ENCODE measurements at places on chromosomes 16 and 17.

GRCh38 chr17:76293106-76293505, 15.0 kb downstream of the QRICH2 start:
- no peak for DNase-seq

- no peak for DNase-seq
Observed at GRCh38 chr16:1789643-1790045, 3.9 kb downstream of the IGFALS start.

DNA sequence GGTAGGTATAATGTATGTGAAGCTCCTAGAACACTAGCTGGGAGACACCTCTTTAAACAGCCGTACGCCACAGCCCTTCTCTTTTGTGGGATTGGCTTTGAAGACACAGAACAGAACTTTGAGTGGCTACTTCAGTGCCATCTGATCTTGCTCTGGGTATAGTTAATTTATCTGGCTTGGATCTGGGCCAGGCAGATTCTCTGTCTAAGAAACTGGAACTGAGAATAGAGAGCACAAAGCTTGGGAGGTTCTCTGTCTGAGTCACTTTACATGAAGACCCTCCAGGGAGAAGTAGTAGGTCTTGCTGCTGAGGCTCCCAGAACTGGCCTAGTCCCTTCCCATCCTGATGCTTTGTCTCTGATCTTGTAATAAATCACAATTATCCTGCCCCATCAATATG, 721.0 kb upstream of the KIF2B start:
- no peak for DNase-seq

DNA sequence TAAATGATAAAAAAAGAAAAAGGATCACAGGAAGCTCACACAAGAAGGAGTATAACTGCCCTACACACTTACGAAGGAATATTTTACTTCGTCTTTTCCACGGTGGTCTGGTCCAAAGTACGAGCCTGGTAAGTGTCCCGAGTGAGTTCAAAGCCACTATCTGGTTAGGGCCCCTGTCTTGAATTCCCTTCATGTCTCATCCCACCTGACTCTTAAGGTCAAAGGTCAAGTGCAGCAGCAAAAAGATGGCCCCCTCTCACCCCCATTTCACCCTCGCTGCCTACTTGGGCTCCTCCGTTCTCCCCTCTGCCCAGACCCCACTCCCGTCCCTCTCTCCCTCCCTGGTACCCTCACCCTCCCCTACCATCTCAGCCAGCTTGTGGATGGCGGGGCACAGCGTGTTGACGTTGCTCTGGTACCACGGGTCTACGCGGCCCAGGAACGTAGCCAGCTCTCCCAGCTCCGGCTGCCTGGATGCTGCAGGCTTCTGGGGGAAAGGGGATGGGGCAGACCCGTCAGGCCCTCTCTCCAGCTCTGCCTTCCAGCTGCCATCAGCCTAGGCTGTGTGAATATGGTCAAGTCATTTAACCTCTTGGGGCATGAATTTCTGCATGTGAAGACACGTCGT, 27.8 kb upstream of the MFSD6L start:
- no peak for DNase-seq

GRCh38 chr17:74063439-74063838, 140.0 kb upstream of the RPL38 start:
- no peak for DNase-seq

- DNase-seq: no peak
Observed at GRCh38 chr16:81752225-81752875, 26.7 kb upstream of the PLCG2 start.

- DNase-seq: no peak
Observed at GRCh38 chr17:73533781-73534180, 110.5 kb downstream of the SDK2 start.

DNA sequence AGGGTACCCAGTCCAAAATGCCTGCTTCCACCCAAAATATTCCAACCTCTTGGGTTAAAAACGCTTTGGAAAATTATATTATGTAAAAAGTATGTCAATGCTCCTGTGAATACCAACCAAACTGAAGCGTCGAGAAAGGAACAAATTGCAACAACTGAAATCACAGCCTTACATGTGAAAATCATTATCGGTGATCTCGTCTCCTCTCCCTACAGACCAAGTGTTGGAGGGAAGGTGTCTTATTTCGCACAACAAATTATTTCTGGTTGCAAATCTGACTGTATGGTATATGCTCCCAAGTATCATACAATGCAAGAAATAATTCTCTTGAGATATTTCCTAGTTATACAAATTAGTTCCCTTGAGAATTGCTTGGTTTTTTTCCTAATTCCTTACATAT, 89.3 kb upstream of the CDYL2 start:
- no peak for DNase-seq

DNA sequence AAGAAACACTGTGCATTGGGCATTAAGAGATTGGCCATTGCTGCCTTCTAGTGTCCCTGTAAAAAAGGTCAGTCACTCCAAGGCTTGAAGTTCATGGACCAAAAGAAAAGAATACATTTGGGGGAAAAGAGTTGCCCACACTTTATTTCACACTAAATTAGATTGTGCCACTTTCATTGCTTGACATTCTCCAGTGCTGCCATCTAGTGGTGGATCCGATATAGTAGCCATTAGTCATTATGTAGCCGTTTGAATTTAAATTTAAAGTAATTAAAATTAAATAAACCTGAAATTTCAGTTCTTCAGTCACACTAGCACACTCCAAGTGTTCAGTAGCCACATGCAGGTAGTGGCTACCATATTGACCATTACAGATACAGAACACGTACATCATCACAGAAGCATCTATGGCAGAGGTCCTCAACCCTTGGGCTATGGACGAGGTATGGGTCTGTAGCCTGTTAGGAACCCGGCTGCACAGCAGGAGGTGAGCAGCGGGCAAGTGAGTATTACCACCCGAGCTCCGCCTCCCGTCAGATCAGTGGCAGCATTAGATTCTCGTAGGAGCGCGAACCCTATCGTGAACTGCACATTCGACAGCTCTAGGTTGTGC, 21.9 kb upstream of the CDH5 start:
- DNase-seq: peak; percentile 42

DNA sequence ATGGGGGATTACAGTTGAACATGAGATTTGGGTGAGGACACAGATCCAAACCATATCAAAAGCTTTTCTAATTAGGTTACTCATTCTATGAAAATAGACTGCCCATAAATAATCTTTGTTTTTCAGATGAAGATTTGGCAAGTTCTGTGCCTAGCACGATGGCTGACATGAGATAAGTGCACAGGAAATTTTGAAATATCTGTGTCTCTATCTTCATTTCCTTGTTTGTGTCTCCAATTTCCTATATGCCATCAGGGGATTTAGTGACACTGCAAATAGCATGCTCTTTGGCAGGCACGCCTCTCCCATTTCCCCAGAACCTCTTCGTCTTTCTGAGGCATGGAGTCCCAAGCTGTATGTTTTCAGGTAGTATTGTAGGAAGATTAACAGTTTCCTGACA, 544.6 kb downstream of the CDH13 start:
- no peak for DNase-seq

- DNase-seq: peak; percentile 41
Observed at GRCh38 chr16:727291-727977, 528 bp downstream of the HAGHL start.

- no peak for DNase-seq
Observed at GRCh38 chr16:87498324-87499188, 5.7 kb upstream of the ZCCHC14 start.

DNA sequence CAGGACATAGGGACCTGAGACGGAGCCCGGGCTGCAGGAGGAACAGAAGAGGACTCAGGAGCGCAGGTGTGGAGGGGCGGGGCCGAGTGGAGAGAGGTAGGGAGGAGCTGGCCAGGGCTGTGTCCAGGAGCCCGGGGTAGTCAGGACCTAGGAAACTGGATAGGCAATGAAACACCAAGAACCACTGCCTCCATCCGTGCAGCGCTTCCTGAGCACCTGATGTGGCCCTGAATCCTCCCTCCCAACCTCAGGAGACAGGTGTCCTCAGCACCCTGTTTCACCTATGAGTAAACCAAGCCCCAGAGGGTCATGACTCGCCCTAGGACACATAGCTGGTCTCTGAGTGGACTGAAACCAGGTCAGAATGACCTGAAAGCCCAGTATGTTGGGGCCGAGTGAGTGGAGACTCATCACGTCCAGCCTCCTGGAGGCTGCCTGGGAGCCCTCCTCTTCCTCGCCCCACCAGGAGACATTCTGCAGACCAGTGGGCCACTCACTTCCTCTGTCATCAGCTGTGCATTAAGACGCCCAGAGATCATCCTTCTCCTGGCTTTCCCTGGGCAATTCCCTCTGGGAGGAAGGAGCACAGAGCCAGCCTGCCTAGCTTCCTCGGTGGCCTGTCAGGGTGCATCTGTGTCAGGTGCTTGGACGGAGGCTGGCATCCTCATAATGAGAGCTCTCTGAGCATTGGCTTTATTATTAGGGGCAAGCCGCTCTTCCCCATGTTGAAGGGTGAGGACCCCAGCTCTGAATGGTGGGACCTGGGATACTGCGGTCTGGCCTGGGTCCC, 72.8 kb downstream of the SCNN1B start:
- DNase-seq: no peak

DNA sequence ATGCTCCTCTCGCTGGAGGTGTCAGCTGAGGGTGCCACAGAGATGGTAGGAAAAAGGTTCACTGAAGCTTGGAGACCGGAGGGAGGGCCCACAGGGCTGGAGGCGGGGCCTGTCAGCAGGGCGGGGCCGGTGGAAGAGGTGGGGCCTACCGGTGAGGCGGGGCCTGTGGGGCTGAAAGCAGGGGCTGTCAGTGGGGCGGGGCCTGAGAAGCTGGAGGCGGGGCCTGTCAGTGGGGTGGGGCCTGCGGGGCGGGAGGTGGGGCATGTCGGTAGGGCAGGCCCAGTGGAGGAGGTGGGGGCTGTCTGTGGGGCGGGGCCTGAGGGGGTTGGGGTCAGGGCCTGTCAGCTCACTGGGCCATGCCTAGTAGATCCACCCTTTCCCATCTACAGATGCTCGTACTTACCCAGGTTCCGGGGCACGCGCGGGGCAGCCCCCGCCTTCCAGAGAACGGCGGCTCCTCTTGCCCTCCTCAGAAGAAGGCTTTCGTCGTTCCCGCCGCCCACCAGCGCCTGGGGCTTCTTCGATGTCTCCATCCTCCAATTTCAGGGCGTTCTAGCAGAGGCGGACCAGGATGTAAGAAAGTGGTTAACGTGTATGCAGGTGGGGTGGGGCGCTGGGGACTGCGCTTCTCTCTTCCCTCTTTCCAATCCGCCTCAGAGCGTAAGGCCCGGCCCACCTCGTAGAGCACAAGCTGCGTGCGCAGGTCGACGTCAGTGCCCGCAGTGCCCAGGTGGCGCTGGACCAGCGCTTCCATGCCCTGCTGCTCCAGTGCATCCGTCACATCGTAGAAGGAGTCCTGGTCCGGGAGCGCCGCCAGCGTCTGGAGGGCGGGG, 9.8 kb downstream of the TMEM208 start:
- peak; percentile 38 for DNase-seq

DNA sequence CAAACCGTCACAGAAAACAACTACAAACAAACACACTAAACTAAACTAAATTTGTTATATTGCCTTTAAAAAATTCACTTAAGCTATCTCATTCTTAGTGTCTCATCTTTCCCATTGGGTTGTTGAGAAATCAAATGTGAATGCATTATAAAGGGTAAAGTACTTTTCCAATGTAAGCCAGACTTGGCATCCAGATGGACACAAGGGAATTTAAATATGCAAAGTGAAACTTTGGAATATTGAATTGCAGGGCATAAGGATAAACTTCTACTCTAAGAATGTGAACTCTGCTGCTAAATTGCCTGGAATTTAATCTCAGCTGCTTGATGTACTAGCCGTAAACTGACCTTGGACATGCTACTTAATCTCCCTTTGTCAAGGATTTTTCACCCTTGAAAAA, 1554.6 kb downstream of the CDH8 start:
- no peak for DNase-seq

DNA sequence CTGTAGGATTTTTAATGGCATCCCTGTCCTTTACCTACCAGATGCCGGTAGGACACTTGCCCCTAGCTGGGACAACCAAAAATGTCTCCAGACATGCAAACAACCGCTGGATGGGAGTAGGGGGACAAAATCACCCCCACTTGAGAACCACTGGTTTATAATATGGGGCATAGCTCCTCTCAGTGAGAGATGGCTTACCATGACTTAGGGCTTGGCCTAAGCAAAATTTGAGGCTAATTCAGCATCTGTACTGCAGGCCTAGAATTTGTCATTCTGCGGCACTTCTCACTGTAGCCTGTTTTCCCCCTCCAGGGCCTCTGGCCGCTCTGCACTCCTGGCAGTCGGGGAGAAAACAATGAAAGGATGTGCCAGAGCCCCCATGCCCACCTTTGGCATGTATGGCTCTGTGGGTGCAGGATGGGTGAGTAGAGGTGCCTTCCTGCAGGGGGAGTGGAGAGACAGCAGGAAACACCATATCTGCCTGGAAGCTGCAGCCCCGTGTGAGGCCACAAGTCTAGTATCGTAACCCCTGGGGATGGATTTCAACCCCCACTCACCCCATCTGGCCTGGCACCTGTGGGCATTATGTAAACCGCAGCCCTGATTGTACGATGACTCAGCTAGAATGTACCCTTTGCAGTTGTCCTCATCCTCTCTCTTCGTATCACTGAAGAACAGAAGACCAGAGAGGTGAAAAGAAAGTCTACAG, 268.1 kb downstream of the SOX9 start:
- no peak for DNase-seq

DNA sequence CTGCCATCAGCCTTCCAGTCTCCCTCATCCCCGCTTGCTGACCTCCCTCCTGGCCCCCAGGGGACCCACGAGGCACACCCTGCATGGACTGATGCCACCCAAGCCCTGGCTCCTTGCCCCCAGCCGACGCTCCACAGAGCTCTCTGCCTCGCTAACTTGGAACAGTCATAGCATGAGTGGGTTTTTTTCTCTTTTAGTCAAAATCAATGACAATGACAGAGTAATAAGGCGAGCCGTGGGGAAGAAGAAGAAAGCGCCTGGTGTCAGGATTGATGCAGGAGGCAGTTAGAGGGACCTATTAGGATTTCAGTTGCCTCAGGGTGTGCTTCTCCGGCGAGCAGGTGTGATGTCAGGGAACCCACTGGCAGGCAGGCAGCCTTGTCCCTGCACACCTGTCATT, 176.3 kb upstream of the TNRC6C start:
- no peak for DNase-seq

- DNase-seq: no peak
Observed at GRCh38 chr17:75091855-75092327, 4.1 kb downstream of the SLC16A5 start.

DNA sequence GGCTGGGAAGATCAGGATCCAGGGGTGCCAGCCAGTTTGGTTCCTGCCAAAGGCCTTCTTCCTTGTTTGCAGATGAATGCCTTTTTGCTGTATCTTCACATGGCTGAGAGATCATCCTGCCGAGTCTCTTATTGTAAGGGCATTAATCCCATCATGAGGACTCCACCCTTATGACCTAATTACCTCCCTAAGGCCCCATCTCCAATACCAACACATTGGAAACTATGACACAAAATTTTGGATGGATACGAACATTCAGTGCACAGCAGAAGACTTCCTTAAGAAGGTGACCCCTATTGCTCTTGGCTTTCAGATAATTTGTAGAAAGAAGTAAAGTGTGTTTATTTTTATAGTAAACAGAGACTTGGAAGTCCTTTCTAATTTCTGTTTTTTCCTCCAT, 1164.7 kb upstream of the CDH8 start:
- DNase-seq: no peak

DNA sequence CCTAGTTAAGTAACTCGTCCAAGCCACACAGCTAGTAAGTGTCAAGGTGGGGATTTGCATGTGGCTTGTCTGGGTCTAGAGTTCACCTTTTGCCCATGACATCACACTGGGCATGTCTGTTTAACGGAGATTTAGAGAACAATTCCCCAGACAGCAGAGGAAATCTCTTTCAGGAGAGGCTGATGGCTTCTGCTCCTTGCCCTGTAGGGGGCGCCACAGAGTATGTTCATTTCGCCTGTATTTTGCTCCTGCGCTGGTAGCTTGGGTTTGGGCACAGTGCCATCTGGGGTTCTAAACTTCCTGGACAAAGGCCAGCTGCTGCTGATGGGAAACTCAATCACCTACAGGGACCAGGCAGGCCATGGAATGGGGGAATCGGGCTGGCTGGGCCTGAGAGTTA, 20.4 kb downstream of the OTOA start:
- DNase-seq: peak; percentile 8
